ENCODE measurements at places on chromosomes 13 and 19.

DNA sequence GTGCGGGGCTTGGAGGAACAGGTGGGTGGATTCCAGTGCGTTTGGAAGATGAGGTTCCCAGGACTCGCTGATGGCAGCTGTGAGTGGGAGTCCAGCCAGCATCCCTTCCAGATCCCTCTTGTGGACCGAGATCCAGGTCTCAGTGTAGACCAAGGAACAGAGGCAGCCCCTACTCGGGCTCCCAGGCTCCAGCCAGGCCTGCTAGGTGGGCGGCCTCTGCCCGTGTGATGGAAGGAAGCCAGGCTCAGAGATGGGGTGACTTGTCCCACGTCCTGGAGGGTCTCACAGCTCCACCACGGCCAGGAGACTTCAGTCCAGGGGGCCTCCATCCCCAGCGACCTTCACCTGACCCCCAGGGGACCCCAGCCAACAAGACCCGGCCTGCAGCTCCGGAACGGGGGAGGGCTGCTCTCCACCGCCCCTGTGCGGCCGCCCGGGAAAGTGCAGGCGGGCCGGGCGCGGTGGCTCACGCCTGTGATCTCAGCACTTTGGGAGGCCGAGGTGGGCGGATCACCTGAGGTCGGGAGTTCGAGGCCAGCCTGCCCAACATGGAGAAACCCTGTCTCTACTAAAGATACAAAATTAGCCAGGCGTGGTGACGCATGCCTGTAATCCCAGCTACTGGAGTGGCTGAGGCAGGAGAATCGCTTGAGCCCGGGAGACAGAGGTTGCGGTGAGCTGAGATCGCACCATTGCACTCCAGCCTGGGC is 729 bp upstream of the MADCAM1 start:
- no peak for DNase-seq

DNA sequence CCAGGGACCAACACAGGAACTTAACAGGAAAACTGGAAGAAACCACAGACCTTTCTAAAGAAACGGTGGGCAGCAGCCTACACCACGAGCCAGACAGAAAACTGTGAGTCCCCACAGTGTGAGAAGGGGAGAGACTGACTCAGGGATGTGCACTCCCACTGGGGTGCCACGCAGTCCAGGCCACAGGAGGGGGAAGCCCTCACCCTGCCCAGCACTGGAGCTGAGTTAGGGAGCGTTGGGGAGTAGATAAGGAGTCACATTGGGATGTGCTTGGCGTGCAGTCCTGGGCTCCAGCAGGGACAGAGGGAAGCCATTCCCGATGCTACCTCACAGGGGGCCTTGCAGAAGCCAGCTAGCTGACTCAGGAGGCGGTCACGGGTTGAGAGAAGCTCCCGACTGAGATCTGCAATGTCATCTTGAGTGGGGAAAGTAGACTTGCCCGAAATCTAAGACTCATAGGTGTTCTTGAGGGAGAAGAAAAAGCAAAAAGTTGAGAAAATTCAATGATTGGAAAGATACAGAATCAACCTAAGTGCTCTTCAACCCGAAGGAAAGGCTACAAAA is 17.3 kb downstream of the SIGLEC8 start:
- DNase-seq = no peak

- DNase-seq = no peak
Observed at GRCh38 chr19:1181606-1182005, 7.5 kb upstream of the SBNO2 start.

DNA sequence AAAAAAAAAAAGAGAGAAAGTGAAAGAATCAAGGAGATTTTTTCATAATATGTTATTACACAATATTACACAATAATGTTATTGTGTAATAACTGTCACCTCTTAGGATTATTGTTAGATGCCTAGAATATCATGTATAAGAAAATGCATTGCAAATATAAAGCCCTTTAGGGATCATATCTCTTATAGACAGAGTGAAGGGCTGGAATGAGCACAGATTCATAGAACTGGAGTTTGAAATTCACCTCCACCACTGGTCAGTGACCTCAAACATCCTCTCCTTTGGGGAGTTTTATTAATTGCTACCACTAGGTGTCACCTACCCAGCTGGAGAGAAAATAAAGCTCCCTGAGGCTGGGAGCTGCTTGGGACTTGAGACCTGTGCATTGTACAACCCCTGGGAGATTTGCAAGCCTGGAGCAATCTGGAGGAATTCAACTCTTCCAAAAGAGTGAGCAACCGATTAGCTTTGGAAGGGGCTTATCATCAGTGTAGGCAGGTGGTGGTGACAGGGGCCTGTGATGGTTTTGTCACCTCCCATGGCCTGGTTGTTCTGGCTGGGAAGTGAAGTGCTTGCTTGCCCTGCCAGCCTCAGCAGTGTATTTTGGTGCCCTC is 30.3 kb upstream of the FRY start:
- no peak for DNase-seq

All from NCI-H187 treated with DMSO at 0.1 percent for 48 hours (cell line).